HFFc6 (cell line): ENCODE measurements at places on chromosomes 11 and 22. TPM values are rescaled to one million over a fixed set of nuclear protein-coding genes. Genes with fewer than 3 reads are reported as not detected.

MSANTD4 gene
- 15.4 to 19.7 TPM (median 18.8 TPM) in 3 replicates for total RNA-seq

DNA sequence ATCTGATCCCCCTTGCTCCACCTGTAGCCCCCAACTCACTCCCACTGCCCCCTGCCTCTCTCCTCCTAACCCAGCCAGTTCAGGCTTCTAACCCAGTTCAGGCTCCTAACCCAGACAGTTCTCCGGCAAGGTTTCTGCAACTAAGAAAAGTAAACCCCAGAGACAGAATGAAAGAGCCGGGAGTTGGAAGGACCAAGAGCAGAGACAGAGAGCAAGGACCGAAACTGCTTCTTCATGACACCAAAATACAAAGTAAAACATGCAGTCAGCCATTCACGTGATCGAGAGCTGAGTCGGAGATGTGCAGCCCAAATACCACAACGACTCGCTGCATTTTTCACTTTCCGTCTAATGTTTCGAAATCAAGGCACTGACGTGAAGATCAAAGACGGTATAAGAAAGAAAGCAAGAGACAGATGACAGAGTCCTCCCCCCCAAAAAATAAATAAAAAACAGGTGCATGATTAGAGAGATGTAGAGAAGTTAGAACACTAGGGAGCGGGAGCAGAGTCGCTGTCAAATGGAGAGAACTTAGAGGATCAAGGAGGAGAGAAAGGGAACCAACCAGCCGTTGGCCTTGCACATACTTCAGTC, 884 bp downstream of the IL10RA start:
- H3K27me3 ChIP-seq: peaks cover 41% of the 10 kb centered on the region
- DNase-seq: no peak
- H3K27ac ChIP-seq: no peak overlapping the region
- H3K4me3 ChIP-seq: no peak overlapping the region
- H3K36me3 ChIP-seq: no peaks in the 10 kb centered on the region

MS4A6A gene
- not detected in 3 replicates for total RNA-seq

HOATZ gene
- not detected in 3 replicates for total RNA-seq

- H3K4me1 ChIP-seq: peaks cover 27% of the 10 kb centered on the region
- peak overlapping the region; percentile 91 for H3K27ac ChIP-seq
- H3K27me3 ChIP-seq: no peaks in the 10 kb centered on the region
- DNase-seq: no peak
- peak overlapping the region; percentile 90 for H3K4me3 ChIP-seq
These were observed 762 bp upstream of the CCDC134 start for GRCh38 chr22:41799486-41800347.

- peaks cover 23% of the 10 kb centered on the region for H3K36me3 ChIP-seq
- H3K4me1 ChIP-seq: peaks cover 45% of the 10 kb centered on the region
- peak overlapping the region; percentile 9 for H3K4me3 ChIP-seq
- H3K27me3 ChIP-seq: peaks cover 14% of the 10 kb centered on the region
These were observed 2.0 kb upstream of the EHD1 start for GRCh38 chr11:64880240-64881001.

TMEM191C gene
- 0.38 to 1.7 TPM (median 1.6 TPM) in 3 replicates for total RNA-seq

DRD4 gene
- total RNA-seq: 0.14 and 0.55 TPM in 2 replicates

DNA sequence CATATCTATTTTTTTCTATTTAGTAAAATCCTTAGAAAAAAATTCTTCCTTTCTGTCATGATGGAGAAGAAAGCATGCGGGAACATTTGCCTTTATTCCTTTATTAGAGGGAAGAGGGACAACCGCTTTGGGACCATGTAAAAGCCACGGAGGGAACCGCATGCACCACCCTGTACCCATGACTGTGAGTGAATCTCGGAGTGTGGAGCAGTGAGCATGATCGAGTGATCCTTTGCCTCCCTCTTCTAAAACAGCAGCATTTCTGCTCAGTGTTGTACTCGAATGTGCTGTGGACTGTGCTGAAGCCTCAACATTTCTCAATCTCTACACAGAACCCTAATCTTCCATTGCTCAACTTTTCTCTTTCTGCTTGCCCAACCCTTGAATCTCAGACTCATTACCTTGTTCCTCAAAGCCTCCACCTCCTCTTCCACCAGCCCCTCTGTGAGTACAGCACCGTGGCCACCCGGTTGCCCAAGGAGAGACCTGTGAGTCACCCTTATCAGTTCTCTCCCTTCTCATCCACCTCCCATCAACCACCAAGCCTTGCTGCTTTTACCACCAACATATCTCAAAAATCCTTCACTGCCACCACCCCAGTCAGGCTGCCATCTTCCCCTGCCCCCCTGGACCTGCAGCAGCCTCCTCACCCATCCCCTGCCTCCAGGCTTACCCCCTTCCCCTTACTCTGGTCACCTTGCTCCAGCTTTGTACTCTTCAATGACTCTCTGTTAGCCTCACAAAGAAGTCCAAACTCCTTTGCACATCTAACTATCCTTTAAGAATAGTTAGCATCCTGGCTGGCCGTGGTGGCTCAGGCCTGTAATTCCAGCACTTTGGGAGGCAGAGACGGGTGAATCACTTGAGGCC, 103.1 kb downstream of the NAT10 start:
- no peak overlapping the region for H3K27ac ChIP-seq
- no peak overlapping the region for H3K4me3 ChIP-seq
- peak; percentile 9 for DNase-seq
- peaks cover 2% of the 10 kb centered on the region for H3K27me3 ChIP-seq

GRCh38 chr22:32874976-32875375, 73.5 kb downstream of the TIMP3 start:
- H3K27ac ChIP-seq: no peak overlapping the region
- no peak for DNase-seq
- H3K4me3 ChIP-seq: no peak overlapping the region
- H3K27me3 ChIP-seq: peaks cover 30% of the 10 kb centered on the region

GRCh38 chr11:44361813-44362212, 51.9 kb upstream of the ALX4 start:
- no peak overlapping the region for H3K4me3 ChIP-seq
- no peak overlapping the region for H3K27ac ChIP-seq

DNA sequence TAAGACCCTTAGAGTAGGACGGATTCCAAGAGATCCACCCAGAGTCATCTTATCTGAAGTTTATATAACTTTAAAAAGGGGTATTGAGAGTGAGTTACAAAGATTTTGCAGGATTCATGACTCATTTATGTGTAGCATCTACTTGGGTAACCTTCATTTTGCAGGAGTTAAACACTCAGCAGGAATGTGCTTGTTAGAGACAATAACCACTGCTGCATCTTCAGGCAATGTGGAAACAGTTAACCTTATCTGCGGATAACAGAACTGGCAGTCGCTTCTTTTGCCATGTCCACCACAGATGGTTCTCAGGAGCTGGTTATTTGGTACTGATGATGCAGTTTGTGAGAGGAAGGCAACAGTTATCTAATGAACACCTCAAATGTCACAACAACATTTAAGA, 417.9 kb upstream of the DDI1 start:
- peaks cover 70% of the 10 kb centered on the region for H3K4me1 ChIP-seq
- peak; percentile 75 for DNase-seq
- peaks cover 15% of the 10 kb centered on the region for H3K36me3 ChIP-seq
- peak overlapping the region; percentile 75 for H3K27ac ChIP-seq

DNA sequence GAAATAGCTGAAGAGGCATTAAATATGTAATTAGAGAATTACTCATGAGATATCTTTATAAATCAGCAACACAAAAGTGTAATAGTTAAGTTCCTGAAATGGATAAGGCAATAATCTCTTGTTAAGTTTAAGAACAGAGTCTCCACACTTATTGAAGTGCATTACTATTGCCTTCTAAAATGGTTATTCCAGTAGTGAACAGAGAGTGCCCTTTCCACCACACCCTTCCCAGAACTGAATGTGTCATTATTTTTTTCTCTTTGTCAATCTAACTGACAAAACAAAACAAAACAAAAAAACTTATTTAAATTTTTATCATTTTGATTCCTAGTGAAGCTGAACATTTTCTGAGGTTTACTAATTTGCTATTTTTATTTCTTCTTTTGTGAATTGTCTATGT, 9.2 kb upstream of the PRRG4 start:
- peaks cover 16% of the 10 kb centered on the region for H3K4me1 ChIP-seq
- H3K27me3 ChIP-seq: peaks cover 12% of the 10 kb centered on the region
- no peak overlapping the region for H3K27ac ChIP-seq
- no peak overlapping the region for H3K4me3 ChIP-seq
- H3K36me3 ChIP-seq: no peaks in the 10 kb centered on the region

OR51A7 gene
- not detected in 3 replicates for total RNA-seq

GRCh38 chr11:90176069-90176468, 41.6 kb downstream of the NAALAD2 start:
- H3K27me3 ChIP-seq: no peaks in the 10 kb centered on the region; the same call in 1 of the 2 replicates
- H3K4me3 ChIP-seq: no peak overlapping the region
- H3K27ac ChIP-seq: no peak overlapping the region
- no peak for DNase-seq
- no peaks in the 10 kb centered on the region for H3K4me1 ChIP-seq

LRRC75B gene
- 0.91 to 1.7 TPM (median 1.4 TPM) in 3 replicates for total RNA-seq

RNF26 gene
- 48.6 to 55.0 TPM (median 54.8 TPM) in 3 replicates for total RNA-seq

GRCh38 chr11:12581923-12582322, 92.3 kb upstream of the TEAD1 start:
- H3K27me3 ChIP-seq: no peaks in the 10 kb centered on the region
- DNase-seq: peak; percentile 93
- H3K4me3 ChIP-seq: peak overlapping the region; percentile 50
- H3K4me1 ChIP-seq: peaks cover 26% of the 10 kb centered on the region
- peak overlapping the region; percentile 88 for H3K27ac ChIP-seq

DNA sequence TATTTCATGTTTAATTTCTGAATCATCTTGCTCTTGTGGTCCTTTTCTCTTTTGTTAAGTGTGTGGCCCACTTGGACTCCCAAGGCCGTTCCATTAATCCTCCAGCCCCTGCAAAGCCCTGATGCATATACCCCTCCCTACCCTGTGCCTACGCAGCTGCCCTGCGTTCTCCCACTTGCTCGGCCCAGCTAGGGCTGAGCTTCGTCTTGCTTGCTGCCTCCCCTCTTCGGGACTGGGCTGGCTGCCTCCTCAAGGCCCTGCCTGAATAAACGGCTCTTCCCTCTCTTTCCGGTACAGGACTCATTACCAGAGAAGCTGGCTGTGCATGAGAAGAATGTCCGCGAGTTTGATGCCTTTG, 28.5 kb downstream of the ARHGAP1 start:
- peaks cover 3% of the 10 kb centered on the region; the same call in 1 of the 2 replicates for H3K27me3 ChIP-seq
- no peak overlapping the region for H3K27ac ChIP-seq
- H3K36me3 ChIP-seq: peaks cover 20% of the 10 kb centered on the region
- no peak for DNase-seq
- no peak overlapping the region for H3K4me3 ChIP-seq

GRCh38 chr11:96052921-96053651, 129.2 kb upstream of the MTMR2 start:
- H3K4me3 ChIP-seq: peak overlapping the region; percentile 49
- H3K4me1 ChIP-seq: peaks cover 96% of the 10 kb centered on the region
- peaks cover 17% of the 10 kb centered on the region for H3K36me3 ChIP-seq
- H3K27ac ChIP-seq: peak overlapping the region; percentile 76

DNA sequence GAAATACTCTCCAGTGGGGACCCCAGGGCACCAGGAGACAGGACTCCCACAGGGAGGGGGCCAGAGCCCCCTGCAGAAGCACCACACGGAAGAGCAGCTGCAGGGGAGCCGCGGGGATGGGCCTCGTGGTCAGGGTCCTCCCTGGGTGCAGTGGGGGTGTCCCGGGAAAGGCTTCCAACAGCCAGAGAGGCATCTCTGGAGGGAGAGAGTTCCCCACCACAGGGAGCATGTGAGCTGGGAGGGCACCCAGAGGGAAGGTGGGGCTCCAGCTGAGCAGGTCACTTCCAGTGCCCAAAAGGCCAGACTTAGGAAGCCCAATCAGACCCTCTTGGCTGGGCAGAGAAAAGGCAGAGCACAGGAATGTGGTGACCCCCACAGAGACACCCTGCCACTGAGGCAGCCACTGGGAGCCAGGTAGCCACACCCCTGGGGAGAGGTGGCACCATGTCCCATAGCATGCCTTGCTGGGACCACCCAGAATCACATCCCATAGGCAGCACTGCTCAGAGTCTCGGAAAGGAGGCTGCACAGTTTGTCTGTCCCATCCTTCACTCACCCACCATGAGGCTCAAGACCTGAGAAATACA, 49.9 kb upstream of the LMO1 start:
- no peaks in the 10 kb centered on the region for H3K36me3 ChIP-seq
- peaks cover 41% of the 10 kb centered on the region for H3K27me3 ChIP-seq
- no peak overlapping the region for H3K27ac ChIP-seq
- no peaks in the 10 kb centered on the region for H3K4me1 ChIP-seq
- H3K4me3 ChIP-seq: no peak overlapping the region

EMID1 gene
- not detected in 3 replicates for total RNA-seq

DNA sequence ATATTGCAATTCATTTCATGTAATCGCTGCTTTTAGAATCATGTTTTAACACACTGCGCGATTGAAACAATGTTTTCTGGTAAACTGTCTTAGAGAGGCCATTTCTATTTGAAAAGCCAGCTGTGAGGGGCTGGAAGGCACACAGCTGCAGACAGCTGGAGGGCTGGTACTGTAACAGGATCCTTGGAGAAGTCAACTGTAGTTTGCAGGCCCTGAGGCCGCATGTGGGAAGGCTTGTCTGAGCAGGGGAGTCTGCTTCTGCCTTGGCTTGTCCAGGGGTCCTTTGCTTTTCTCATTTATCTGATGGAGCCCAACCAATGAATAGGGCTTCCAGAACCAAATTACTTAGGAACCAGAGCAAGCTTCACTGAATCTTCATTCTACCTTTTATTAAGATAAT, 313.5 kb downstream of the BLID start:
- H3K4me3 ChIP-seq: no peak overlapping the region
- peaks cover 2% of the 10 kb centered on the region; the same call in 1 of the 2 replicates for H3K27me3 ChIP-seq
- H3K27ac ChIP-seq: no peak overlapping the region
- DNase-seq: no peak

GLYAT gene
- not detected in 2 replicates for total RNA-seq

GRCh38 chr11:133898770-133899115, 53.4 kb upstream of the SPATA19 start:
- H3K27me3 ChIP-seq: peaks cover 2% of the 10 kb centered on the region; the same call in 1 of the 2 replicates
- no peak overlapping the region for H3K27ac ChIP-seq
- no peaks in the 10 kb centered on the region for H3K36me3 ChIP-seq
- DNase-seq: no peak
- no peaks in the 10 kb centered on the region for H3K4me1 ChIP-seq

KBTBD3 gene
- 2.4 and 2.5 TPM in 2 replicates for total RNA-seq

TOP3B gene
- 15.3 and 15.5 TPM in 2 replicates for total RNA-seq
